ENCODE measurements at places on chromosomes 5 and 9. TPM values are rescaled to one million over a fixed set of nuclear protein-coding genes. Genes with fewer than 3 reads are reported as not detected.

Gene LHX3
- total RNA-seq: not detected

Gene EGFL7
- total RNA-seq: 140 TPM

Gene HRH2
- 10.6 TPM for total RNA-seq

Gene RLN2
- total RNA-seq: 1.1 TPM

Gene PPP3R2
- not detected for total RNA-seq

Gene SHC3
- 1.5 TPM for total RNA-seq

Gene LCP2
- total RNA-seq: 48.8 TPM

Gene GGTA1
- total RNA-seq: 11.0 TPM

Gene PTGS1
- total RNA-seq: 9.4 TPM

GRCh38 chr5:116454417-116454927, 120.2 kb downstream of the SEMA6A start:
- DNase-seq: peak; percentile 52

DNA sequence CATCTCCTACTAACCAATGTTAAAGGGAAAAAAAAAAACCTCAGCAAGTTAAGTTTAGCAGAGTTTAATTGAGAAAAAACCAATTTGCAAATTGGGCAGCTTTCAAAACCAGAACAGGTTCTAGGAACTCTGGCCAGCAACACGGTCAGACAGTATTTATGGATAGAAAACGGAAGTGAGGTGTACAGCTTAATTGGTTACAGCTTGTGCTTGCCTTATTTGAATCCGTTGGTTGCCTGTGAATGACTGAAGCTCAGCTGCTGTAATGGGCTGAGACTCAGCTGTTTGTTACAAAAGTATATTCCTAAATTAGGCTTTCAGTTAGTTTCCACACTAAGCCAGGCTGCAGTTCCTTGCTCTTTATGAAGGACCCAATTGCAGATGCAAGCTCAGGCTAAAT, 217.0 kb downstream of the SREK1 start:
- DNase-seq: no peak

GRCh38 chr9:89518466-89519365, 20.8 kb upstream of the SEMA4D start:
- no peak for DNase-seq

- DNase-seq: no peak
These were observed 5.1 kb downstream of the GRK6 start for GRCh38 chr5:177431317-177432142.

DNA sequence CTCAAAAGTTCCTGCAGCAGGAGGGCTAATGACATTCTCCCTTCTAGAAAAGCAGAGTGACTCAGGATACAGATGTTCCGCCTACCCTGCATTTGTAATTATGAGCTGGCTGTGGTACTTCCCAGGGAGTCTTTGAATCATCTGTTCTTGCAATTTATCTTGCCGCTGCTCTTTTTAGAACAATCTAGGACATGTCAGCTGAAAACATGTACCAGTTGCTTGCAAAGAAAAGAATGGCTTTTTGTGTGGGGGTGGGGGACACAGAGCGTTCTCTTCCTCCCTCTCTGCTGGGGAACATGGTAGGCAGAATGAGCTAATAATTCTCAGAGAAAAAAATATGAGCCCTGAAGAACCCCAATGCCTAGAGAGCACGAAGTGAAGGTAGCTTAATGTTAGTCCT, 51.7 kb upstream of the TUT7 start:
- no peak for DNase-seq

GRCh38 chr5:1807451-1808185, 6.4 kb downstream of the NDUFS6 start:
- no peak for DNase-seq

DNA sequence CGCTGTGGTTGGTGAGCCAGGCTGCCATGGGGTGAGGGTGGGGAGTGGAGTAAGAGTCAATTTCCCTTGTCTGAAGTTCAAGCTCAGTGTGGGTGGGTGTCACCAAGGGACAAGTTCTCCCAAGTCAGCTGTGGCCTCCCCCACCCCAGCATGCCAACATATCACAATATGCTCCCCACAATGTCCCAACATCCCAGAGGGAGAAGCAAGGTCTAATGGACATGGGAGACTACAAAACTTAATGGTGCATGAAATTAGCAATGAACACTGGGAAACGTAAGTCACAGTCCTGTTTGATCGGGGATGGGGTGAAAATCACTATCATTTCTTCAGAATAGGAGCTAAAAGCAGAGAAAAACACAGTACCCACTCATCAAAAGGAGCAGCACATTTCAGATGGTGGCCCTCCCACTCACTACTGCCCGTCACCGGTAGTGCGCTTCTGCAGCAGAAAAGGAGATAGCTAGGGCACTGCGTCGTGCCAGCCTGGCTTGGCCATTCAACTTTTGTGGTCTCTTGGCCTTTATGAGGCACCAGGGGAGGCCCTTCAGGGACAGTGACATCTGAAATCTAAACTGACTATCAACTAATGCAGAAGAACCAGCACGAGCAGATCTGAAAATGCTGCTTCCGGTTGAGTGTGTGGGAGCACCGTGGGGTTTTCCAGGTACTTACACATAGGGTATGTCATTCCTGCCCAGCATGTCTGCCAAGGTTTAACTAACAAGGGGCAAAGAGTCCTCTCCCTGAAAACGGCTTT, 20.5 kb upstream of the NDFIP1 start:
- no peak for DNase-seq

GRCh38 chr9:23081377-23081776, 634.8 kb downstream of the DMRTA1 start:
- no peak for DNase-seq
